ENCODE measurements at places on chromosomes 6 and 20.

GRCh38 chr6:24520929-24521546, 26.3 kb downstream of the ALDH5A1 start:
- DNase-seq: no peak

DNA sequence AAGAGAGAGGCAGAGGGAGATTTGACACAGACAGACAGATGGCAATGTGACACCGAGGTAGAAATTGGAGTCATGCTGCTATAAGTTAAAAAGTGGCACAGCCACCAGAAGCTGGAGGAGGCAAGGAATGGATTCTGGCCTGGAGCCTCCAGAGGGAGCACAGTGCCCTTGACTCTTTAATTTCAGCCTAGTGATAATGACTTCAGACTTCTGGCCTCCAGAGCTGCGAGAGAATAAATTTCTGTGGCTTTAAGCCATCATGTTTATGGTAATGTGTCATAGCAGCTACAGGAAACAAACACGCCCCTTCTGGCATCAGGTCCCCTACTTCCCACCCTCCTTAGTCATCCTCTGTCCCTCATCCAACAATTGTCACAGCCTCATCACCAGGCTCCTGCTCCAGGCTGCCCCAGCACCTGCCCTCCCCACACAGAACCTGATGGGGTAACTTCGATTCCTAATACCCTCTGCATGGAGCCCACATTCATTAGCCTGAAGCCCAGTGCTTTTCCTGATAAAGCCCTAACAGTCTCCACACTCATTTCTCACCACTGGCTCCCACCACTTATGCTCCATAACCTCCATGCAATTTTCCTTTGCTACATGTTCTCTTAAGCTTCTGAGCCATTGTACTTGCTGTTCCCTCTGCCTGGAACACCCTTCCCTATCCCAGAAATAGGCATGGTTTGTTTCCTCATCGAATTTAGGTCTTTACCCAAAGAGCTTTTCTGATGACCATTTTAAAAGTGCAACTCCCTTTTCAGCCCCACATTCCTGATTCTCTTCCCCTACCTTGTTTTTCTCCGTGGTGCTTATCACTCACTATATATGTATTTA, 69.7 kb upstream of the TOX2 start:
- DNase-seq: no peak

GRCh38 chr20:14691994-14692393, 354.6 kb upstream of the FLRT3 start:
- no peak for DNase-seq

GRCh38 chr20:1094751-1095150, 23.7 kb upstream of the PSMF1 start:
- no peak for DNase-seq

DNA sequence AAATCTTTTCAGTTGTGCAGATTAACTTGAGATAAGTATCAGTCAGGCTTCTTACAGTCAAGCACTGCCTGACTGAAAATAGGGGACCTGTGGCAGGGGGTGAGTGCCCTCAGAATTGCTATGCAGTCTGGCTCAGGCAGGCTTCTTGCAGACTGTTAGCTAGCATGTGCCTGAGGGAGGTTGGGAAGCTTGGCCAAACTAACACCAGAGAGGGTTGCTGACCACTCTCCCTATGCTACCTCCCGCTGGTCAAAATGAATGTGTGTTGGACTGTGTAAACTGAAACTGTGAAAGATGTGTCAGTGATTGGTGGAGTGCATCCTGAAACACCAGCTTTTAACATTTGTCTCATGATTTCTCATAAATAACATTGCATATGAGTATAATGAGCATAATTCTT, 622.3 kb upstream of the IMPG1 start:
- no peak for DNase-seq

GRCh38 chr6:5302995-5303622, 41.8 kb downstream of the FARS2 start:
- no peak for DNase-seq

DNA sequence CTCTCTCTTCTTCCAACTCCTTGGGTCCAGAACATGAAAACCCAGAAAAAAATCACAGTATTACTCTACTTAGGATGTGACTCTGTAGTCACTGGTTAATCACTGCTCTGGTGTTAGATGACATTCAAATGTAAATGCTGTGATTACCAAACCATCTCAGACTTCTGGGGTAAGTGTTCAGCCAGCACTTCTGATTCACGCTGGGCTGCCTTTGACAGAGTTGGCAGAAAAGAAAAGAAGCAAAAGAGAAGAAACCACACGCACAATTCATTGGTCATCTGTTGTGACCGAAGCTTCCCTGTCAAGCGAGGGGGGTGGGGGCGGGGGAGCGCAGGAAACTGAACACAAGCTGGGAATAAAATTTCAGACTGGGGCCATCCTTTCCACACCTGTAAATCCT, 82.7 kb downstream of the PSMG4 start:
- DNase-seq: no peak

DNA sequence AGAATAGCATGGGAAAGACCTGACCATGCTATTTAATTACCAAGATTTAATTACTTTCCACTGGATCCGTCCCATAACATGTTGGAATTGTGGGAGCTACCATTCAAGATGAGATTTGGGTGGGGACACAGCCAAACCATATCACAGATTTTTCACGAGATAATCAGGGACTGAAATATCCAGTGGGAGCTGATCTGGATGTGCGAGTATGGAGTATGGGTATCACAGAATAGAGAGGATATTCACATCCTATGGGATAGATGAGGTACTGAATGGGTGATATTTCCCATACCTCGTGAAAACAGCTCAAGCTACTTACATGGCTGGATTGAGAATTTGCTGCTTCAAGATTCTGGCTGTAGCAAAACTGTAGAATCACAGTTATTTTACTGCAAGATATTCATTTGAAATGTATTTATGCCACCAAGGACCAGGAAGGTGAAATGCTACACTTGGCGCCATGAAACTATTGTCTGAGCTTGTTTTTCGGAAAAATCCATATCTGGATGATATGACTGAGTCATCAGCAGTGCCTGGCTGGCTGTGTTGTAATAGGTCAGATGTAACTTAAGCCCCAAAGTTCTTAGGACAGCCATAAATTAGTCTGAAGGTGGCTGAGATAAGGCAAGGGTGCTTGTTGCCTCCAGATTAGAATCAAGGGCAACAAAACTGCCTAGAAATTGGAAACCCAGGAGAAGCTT, 29.8 kb downstream of the KCNS1 start:
- no peak for DNase-seq

DNA sequence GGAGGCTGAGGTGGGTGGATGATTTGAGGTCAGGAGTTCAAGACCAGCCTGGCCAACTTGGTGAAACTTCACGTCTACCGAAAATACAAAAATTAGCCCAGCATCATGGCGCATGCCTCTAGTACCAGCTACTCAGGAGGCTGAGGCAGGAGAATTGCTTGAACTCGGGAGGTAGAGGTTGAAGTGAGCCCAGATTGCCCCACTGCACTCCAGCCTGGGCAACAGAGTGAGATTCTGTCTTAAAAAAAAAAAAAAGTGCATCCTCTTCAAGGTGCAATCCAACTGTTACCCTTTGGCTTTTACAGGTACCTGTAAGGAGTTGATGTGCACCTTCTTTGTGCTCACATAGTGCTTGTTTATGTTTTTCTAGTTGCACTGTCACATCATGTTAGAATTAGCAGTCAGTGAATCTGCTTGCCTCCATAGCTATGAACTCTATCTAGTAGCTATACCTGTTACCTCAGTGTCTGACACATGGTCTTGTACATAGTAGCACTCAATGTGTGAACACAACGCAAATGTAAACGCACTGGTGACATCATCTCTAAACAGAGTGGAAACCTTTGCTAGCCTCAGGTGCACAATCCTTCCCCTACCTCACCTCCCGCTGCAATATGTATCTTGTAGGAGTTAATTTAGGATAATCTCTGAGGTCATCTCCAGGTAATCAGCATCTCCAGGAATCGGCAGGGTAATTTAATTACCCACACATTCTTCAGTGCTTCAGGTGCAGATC, 9.7 kb downstream of the MSH5 start:
- DNase-seq: no peak

GRCh38 chr6:29925727-29926412, 16.5 kb upstream of the HLA-A start:
- DNase-seq: no peak

All from NCI-H1694 (cell line).